ENCODE measurements at places on chromosomes 11 and 22.

- DNase-seq: no peak
Observed at GRCh38 chr22:24118689-24119384, 62.5 kb upstream of the SUSD2 start.

DNA sequence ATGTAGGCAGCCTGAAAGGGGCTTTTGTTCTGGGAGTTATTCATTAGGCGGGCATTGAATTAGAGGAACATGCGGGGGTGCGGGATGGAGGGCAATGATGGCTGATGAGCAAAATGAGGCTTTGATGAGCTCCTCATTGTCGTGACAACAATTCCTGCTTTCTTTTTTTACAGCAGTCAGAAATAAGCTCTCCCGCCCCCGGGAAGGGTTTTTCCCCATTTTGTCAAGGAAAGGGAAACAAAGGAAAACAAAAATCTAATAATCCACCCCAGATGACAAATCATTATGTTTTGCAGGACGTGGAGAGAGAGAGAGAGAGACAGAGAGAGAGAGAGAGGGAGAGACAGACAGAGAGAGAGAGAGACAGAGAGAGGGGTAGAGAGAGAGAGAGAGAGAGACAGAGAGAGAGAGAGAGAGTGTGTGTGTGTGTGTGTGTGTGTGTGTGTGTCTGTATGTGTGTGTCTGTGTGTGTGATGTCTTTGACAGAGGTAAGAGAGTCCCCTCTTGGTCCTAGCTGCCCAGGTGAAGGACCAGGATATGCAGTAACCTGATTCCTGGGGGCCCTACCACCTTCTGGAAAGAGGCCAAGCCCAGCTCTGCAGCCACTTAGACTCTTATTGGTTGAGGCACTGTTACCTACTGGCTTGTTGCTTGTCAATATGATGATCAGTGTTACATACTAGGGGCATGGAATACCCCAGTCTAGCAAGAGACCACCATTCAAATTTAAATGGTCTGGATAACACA lies 46.7 kb upstream of the PARVA start:
- DNase-seq: no peak

GRCh38 chr11:95556342-95557163 lies 233.0 kb downstream of the FAM76B start:
- DNase-seq: no peak

DNA sequence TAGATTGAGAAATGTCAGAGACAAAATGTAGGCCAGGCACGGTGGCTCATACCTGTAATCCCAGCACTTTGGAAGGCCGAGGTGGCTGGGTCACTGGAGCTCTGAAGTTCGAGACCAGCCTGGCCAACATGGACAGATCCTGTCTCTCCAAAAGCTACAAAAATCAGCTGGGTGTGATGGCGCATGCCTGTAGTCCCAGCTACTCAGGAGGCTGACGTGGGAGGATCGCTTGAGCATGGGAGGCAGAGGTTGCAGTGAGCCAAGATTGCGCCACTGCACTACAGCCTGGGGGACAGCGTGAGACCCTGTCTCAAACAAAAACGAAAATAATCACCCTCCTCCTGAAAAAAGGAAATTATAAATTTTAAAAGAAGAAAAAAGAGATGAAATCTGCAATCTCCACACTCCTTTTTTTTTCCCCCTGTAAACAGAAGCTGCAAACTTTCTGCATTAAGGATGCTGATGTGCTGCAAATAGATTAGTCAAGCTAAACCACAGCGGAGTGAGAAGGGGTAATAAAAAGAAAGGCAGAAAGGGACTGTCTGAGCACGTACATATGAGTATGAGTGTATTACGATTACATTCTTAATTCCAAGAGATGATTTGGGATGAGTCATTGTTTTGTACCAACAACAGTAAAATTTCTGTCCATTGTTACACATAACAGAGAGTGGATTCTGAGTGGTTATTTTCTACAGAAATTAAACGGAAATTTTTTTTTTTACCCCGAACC lies 87.3 kb downstream of the SIK3 start:
- DNase-seq: no peak

- no peak for DNase-seq
Observed at GRCh38 chr11:69894648-69895047, 75.4 kb upstream of the FGF3 start.

DNA sequence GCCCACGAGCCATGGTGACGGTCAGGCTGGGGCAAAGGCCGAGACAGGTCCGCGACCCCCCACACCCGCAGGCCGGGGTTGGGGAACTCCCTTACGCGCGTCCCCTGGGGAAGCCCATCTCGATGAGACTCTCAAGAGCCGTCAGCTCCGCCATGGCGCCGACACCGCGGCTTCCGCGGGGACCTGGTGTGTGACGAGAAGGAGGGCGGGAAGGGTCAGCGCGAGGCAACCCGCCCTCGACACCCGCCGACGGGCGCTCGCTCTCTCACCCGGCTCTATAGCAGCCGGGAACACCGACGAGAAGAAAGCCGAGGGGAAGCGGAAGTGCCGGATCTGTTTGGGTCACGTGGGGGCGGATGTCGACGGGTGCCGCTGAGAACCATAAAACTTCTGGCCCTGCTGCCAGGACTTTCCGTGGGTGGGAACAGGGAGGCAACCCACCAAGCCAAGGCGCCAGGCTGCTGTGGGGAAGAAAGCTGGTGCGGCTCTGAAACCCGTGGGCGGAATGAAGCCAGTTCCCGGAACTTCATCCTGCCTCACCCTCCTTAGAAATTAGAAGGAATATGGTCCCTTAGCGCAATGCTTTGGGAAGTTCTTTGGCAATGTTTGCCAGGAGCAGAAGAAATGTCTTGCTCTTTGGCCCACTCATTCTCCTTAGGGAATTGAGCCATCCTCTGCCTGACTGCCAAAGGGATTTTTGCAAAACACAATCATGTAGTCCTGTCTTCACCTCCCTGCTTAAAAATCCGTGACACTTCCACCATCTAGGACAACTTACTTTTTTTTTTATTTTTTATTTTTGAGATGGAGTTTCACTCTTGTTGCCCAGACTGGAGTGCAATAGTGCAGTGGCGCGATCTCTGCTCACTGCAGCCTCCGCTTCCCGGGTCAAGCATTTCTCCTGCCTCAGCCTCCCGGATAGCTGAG lies at the start of gene UBXN1:
UBXN1 (minus strand) TSS at position 304 of the 927 bp plus-strand sequence; CDS start at position 154, 150 bp downstream.
- peak; percentile 92 for DNase-seq

GRCh38 chr11:5229356-5229755 lies 2.5 kb upstream of the HBB start:
- DNase-seq: no peak

- DNase-seq: no peak
Observed at GRCh38 chr22:35177811-35178210, 79.5 kb upstream of the HMGXB4 start.

DNA sequence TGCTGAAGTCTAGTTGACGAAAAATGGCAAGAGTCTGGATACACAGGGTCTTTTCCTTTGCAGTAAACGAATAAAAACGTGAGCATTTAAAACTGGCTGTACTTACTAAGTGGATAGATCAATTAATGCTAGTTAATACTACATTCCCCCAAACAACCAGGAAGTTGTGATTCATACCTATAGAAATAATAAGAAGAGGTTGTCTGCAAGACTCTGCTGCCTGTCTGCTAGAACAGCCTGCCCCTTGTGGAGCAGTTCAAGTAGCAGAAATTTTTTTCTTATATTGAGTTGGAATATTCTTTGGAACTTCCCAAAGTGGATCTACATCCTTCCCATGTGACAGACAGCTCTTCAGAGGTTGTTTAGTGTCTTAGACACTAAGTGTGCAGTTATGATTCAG lies 86.8 kb downstream of the TEAD1 start:
- DNase-seq: no peak

GRCh38 chr11:120178561-120179056 lies 32.2 kb upstream of the OAF start:
- peak; percentile 7 for DNase-seq

- peak; percentile 4 for DNase-seq
Observed at GRCh38 chr22:48393885-48394284, 1433.8 kb downstream of the BRD1 start.

GRCh38 chr22:44664149-44664548 lies 37.9 kb upstream of the PRR5 start:
- peak; percentile 76 for DNase-seq

DNA sequence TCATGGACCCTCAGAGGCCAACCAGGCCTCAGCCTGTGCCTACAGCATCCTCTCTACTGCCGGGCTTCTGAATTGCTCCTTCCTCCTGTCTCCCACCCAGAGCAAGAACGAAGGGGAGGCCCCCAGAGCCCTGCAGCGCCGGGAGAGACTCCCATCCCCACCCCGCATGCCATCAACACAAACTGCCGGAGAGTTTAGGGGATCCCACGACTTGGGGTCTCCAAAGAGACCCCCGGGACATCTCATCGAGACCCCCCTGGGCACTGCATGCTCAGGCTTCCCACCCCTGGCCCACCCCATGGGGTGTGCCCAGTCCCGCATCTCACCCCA lies 8.3 kb upstream of the CD81 start:
- DNase-seq: no peak

- no peak for DNase-seq
Observed at GRCh38 chr11:1198561-1199240, 24.2 kb upstream of the MUC5B start.

DNA sequence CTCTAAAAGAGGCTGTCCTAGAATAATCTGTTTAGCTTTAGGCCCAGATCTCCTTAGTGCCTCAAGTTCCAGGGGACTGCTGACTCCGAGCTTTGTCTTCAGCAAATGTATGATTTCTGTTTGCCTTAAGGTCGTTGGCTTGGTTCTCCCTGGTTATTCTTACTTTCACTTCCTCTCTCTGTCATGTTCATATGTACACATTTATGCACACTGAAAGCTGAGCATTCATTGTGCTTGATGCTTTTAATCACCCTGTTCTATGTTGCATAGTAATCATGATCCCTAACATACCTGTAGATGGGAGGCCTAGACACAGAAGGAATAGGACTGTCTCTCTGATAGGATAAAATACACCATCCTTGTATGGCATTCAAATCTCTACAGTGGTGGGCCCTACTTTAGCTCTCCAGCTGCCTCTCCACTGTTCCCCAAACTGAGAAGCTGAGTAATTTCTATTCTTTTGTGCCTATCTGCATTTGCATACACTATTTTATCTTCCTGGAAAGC lies 7.2 kb downstream of the PPFIBP2 start:
- no peak for DNase-seq

GRCh38 chr11:34454308-34455032 lies 15.7 kb downstream of the CAT start:
- no peak for DNase-seq

GRCh38 chr11:104254347-104254746 lies 90.4 kb upstream of the PDGFD start:
- DNase-seq: no peak

DNA sequence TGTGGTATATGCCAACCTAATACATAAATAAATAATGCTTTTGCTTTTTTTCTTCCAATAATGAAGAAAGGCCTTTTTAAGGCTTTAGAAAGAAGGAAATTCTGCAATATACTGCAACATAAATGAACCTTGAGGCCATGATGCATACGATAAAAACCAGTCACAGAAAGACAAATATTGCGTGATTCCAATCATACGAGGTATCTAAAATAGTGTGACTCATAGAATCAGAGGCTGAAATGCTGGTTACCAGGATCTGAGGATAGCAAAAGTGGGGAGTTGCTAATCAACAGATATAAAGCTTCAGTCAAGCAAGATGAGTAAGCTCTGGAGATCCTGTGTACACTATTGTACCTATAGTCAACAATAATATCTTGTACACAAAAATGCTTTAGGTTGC lies 24.2 kb downstream of the MS4A6A start:
- DNase-seq: no peak

DNA sequence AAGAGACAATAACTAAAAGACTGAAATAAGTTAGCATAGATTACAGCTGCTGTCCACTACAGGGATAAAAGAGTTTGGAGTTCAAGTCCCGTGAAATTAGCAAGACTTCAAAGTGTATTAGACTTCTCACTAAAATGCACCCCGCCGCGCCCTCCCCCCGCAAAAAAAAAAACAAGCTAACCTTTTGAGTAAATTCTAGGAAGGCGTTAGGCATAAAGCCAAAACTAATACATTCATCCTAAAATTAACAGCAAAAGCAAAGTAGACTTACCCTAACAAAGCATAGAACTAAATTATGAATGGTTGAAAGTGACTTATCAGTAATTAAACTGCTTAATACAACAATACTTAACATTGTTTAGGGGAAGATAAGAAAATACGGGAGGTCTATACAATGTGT lies 581.0 kb upstream of the CHORDC1 start:
- no peak for DNase-seq

- peak; percentile 65 for DNase-seq
Observed at GRCh38 chr11:72676861-72677341, 2.7 kb upstream of the PDE2A start.

DNA sequence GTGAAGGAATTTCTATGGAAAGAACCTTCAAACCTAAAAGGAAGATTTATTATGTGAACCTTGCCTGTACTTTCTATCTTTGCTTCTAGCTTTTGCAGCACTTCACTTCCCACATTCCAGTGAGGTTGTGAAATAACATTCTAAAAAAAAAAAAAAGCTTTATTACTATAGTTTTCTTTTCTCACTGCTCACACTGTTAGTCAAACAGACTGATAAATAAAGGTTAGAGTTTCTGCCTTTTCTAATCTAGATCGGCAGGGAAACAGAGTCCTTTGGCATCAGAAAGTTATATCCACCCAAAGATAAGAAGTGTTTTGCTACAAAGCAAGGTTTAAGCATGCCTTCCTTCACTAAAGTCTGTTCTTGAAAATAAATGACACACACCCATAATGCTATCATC lies 2.8 kb downstream of the AAMDC start:
- DNase-seq: no peak

GRCh38 chr11:104169091-104169490 lies 5.1 kb upstream of the PDGFD start:
- no peak for DNase-seq

GRCh38 chr22:19943082-19944026 lies 1.7 kb upstream of the TXNRD2 start:
- no peak for DNase-seq

DNA sequence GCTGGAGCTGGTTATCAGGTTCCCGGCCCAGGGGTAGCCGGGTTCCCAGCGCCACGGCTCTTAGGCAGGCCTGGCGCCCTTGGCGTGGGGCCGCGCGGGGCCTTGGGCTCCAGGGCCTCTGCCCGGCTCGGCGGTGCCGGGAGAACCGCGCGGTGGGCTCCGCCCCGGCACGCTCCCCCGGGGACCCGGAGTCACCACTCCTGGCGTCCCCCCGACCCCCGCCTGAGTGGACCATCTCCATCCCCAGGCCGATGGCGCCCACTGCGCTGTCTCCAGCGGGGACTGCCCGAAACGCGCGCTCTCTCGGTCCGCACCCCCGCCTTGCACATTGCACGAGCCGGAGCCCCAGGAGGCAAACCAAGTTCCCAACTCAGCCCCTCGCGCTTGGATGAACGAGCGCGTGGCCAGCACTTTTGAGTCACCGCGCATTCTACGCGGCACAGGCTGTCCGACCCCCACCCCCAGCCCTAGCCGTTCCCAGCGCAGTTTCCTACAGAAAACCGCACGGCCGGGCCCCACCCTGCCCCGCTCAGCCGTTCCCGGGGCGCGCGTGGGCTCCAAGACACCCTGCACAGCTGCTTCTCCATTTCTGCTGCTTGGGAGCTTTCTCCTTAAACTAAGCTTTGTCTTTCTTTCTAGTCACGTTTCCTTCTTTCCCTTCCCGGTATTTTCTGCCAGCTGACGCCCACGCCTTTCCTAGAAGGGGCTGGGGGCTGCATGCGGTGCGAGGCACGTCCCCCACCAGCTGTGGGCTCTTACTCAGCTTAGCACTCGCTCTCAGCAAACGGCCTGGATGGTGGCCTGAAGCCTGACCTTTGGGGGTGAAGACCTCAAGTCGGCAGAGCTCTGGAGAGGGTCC lies 650 bp upstream of the CHID1 start:
- DNase-seq: no peak

- DNase-seq: no peak
Observed at GRCh38 chr22:24731761-24732160, 42.8 kb downstream of the PIWIL3 start.

Data from mucosa of gallbladder (tissue), 1 donor.